Small intestine (tissue), 16 donors: ENCODE measurements at places on chromosomes 7 and 10.

- no peak for DNase-seq
These were observed 25.3 kb upstream of the NEBL start for GRCh38 chr10:20922451-20922850.

GRCh38 chr7:102463841-102464576, 654 bp downstream of the ALKBH4 start:
- DNase-seq = no peak

DNA sequence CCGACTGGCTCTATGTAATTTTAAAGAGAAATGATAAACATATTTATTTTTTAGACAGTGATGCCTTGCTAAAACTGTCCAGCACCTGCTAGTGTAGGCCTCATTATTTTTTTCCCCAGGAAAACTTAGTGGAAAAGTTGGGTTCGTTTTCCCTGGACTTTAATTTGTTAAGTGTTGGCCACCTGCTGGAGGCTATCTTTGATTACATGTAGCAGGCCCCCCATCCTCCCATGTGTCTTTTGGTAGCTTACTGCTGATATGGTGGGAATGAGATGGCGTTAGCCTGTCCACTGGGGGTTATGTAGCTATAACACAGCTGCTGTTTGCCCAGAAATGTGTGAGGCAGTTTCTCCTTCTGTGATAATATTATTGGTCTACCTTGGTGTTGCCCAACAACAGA, 265.0 kb downstream of the SORCS3 start:
- no peak for DNase-seq

DNA sequence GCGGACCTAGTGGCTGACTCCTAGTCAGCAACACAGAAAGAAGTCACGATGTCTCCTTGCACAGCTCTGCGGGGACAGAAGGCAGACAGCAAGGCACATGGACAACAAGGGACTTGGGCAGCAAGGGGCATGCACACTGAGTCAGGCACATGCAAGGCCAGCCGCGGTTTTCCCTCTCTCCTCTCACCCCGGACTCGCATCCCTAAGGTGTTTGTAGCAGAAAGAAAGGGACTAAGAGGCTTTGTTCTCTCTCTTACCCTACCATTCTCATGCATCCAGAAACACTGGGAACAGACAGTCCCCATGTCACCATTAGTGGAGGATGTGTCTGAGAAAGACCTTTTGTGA, 193.3 kb upstream of the PHF14 start:
- DNase-seq = no peak

- DNase-seq = no peak
These were observed 96.6 kb downstream of the TAX1BP1 start for GRCh38 chr7:27836536-27836935.

GRCh38 chr10:59375990-59376389, 13.6 kb upstream of the FAM13C start:
- DNase-seq = no peak

DNA sequence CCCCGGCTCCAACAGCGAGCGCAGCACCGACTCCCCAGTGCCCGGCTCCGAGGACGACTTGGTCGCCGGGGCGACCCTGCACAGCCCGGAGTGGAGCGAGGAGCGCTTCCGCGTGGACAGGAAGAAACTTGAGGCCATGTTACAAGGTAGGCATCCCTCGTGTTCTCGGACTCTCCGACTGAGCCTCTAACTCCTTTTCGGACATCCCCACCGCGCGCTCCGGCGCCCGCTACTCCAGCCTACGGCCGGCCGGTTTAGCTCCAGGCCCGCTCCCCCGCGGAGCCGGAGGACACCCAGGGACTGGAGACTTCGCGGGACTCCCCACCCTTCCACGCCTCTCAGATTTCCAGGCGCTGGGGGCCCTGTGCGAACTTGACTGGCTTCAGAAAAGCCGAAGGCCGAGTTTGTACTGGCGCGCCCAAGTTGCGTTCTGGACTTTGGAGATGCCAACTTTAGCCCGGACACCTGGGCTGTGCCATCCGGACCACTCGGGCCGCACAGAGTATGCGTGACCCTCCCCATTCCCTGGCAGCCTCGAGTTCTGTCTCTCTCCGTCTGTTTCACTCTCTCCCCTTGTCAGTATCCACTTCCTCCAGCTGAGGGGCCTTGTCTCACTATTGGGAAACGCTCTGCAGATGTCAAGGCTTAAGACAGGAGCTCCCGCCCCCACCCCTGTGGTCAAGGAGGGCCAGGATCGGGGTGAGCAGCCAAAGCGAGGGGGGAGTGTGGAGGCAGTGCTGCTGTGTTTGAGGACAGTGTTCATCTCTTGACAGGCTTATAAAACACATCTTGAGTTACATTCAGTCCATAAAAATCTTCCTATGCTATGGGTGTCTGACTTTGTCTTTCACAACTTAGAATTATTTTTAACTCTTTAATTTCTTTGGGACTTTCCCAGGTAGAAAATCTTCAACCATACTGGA, 777 bp downstream of the BICC1 start:
- DNase-seq = no peak

- DNase-seq = peak; percentile 38
These were observed 72.5 kb downstream of the C10orf90 start for GRCh38 chr10:126598009-126598408.

- DNase-seq = no peak
These were observed 4.6 kb downstream of the H2BK1 start for GRCh38 chr7:151205730-151206129.

GRCh38 chr7:140640727-140641523, at the start of gene DENND2A:
DENND2A (minus strand) TSS chr7:140640813; CDS start chr7:140602397, 38,416 bp downstream.
- no peak for DNase-seq

DNA sequence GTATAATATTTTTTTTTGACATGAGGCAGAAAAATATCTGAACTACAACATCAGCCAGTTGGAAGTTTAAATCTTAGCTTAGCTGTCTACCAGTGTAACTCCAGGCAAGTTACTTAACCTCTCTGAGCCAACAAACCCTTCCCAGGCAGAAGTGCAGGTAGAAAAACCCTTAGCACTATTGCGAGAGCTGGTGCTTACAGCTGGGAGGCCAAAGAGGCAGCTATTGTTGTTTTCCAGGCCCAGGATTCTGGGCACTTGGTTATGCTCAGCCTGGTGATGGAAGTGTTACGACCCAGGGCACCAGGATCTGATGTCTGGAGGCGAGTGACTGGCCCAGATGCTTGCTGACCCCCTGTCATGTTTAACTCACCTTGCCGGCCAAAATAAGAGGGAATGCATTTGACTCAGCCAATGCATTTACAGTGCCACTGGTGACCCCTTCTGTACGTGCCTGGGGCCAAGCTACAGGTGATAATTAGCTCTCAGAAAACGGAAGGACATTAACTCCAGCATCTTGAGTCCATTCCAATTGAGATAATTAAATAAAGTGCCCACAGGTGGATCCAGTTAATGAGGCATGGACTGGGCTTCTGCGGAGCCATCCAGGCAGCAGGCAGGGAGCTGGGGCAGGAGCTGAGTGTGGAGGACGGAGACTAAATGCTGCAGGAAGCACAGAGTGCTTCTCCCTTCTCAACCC, 126.5 kb upstream of the HABP2 start:
- no peak for DNase-seq

- no peak for DNase-seq
These were observed 26.0 kb upstream of the PCDH15 start for GRCh38 chr10:54826994-54827560.

GRCh38 chr7:36985866-36986400, 261.6 kb upstream of the AOAH start:
- DNase-seq = no peak

GRCh38 chr7:77862691-77863090, 64.1 kb downstream of the PHTF2 start:
- no peak for DNase-seq

GRCh38 chr10:15346440-15347141, 24.5 kb downstream of the FAM171A1 start:
- DNase-seq = no peak

- DNase-seq = no peak
These were observed 78.4 kb upstream of the TMEM168 start for GRCh38 chr7:112868609-112869008.

DNA sequence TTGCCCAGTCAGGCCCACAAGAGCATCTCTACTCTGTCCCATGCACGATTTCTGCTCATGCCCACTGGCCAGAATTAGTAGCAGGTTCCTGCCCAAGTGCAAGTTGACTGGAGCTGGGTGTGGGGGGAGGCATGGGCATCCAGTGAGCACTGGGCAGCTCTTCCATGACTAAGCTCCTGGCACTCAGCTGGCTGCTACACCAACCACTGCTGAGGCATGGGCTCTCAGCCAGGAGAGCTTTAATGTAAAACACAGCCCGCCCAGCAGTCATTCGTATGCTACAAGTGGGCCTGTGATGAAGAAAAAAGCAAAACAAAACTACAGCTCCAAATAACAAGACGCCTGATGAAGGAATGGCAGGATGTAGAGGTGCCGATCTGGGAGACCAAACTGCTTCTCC, 335.4 kb upstream of the PFKP start:
- DNase-seq = no peak

- no peak for DNase-seq
These were observed 67.6 kb downstream of the PRKAG2 start for GRCh38 chr7:151809146-151809863.

DNA sequence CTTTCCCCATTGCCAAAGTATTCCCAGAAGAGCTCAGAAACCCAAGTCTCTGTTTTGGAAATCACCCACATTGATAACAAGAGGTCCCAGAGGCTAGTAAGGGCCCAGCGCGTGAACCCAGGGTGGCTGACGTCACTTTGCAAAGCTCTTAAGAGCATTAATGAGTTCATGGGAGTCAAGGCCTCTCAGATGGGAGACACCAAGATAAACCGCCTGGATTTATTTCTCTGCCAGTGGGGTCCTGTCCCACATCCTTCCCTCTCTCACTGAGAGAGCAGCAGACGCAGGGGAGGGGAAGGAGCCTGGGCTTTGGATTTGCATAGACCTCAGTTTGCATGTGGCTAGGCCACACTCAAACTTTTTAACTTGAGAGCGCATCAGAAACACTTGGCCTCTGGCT, 184.8 kb upstream of the PDE1C start:
- DNase-seq = no peak

- peak; percentile 54 for DNase-seq
These were observed 34.0 kb upstream of the DLD start for GRCh38 chr7:107856806-107857540.

GRCh38 chr10:9015005-9015404, 960.5 kb downstream of the GATA3 start:
- DNase-seq = no peak

DNA sequence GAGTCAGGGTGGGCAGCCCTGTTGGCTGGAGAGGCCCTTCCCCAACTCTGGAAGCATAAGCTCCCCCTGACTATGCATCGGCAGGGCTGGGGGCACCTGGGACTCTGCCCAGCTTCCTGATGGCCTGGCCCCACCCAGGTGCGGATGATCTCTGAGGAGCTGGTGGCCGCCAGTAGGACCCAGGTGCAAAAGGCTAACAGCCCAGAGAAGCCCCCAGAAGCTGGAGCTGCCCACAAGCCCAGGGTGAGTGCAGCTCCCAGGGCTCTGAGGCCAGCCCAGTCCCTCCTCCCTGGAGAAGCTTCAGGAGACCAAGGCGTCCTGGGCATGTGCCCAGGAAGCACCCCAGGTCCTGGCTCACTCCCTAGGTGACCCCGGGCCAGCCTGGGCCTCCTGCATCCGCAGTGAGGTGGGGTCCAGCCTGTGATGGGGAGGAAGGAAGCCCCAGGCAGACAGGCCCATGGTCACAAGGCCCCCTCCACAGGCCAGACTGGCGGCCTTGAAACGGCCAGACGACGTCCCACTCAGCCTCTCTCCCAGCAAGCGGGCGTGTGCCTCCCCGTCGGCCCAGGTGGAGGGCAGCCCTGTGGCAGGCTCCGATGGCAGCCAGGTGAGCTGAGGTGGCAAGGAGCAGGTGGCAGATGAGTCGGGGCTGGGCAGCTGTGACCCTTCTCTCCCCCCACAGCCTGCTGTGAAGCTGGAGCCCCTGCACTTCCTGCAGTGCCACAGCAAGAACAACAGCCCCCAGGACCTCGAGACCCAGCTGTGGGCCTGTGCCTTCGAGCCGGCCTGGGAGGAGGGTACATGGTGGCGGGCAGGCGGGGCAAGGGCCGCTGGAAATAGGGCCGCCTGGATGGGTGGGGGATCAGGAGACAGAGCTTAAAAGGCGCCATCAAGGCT, 3.0 kb downstream of the LRWD1 start:
- no peak for DNase-seq

- DNase-seq = no peak
These were observed 63.0 kb downstream of the PROSER2 start for GRCh38 chr10:11886138-11886474.

GRCh38 chr10:86169066-86169465, 197.5 kb downstream of the GRID1 start:
- DNase-seq = no peak

- DNase-seq = no peak
These were observed 28.0 kb downstream of the IPMK start for GRCh38 chr10:58239561-58240169.

- DNase-seq = no peak
These were observed 345.5 kb downstream of the DNAJB6 start for GRCh38 chr7:157682064-157682945.

GRCh38 chr10:94439275-94439861, 37.0 kb downstream of the TBC1D12 start:
- no peak for DNase-seq

GRCh38 chr10:126108693-126109092, 212.3 kb downstream of the FANK1 start:
- no peak for DNase-seq
